Activated CD4-positive, alpha-beta T cell treated with anti-CD3 and anti-CD28 coated beads for 36 hours (primary cell): ENCODE measurements at places on chromosomes 6 and 20. TPM values are rescaled to one million over a fixed set of nuclear protein-coding genes. Genes with fewer than 3 reads are reported as not detected.
A peak's percentile ranks its signal among the peaks of the same experiment; 100 is the strongest.

The FITM2 gene
- total RNA-seq = 2.2 TPM

DNA sequence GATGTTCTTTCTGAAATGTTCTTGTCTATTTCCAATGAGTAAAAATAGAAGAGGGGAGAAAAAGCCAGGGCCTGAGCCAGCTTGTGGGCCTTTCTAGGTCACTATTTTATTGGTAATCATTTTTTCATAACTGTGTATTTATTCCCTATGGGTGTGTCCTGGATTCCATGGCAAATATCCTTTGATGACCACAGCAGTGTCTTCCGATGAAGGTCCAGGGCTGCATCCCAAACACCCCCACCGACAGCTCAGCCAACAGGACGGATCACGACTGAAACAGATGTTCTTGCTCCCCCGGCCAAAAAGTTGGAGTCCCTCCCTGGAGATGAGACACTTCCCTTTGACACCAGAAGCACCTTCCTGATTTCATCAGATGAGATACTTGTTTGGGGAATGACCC is 105.4 kb upstream of the PLEKHG1 start:
- H3K4me1 ChIP-seq = peaks cover 26% of the 10 kb centered on the region
- H3K4me3 ChIP-seq = no peak overlapping the region
- H3K36me3 ChIP-seq = peaks cover 2% of the 10 kb centered on the region
- H3K27ac ChIP-seq = no peak overlapping the region
- no peak for DNase-seq
- peaks cover 2% of the 10 kb centered on the region for H3K27me3 ChIP-seq

GRCh38 chr6:7473805-7474719 is 67.4 kb upstream of the DSP start:
- H3K36me3 ChIP-seq = no peaks in the 10 kb centered on the region
- H3K27me3 ChIP-seq = peaks cover 4% of the 10 kb centered on the region
- DNase-seq = no peak
- no peaks in the 10 kb centered on the region for H3K4me1 ChIP-seq

- H3K27me3 ChIP-seq = no peaks in the 10 kb centered on the region
- peaks cover 10% of the 10 kb centered on the region for H3K4me1 ChIP-seq
- no peak overlapping the region for H3K27ac ChIP-seq
- no peak overlapping the region for H3K4me3 ChIP-seq
- H3K36me3 ChIP-seq = no peaks in the 10 kb centered on the region
- no peak for DNase-seq
Observed at GRCh38 chr6:53192682-53193188, 44.1 kb upstream of the GCM1 start.

- no peak overlapping the region for H3K4me3 ChIP-seq
- H3K27ac ChIP-seq = no peak overlapping the region
- H3K4me1 ChIP-seq = no peaks in the 10 kb centered on the region
- DNase-seq = no peak
- H3K27me3 ChIP-seq = peaks cover 7% of the 10 kb centered on the region
- no peaks in the 10 kb centered on the region for H3K36me3 ChIP-seq
Observed at GRCh38 chr6:146803601-146804000, 204.8 kb downstream of the ADGB start.

DNA sequence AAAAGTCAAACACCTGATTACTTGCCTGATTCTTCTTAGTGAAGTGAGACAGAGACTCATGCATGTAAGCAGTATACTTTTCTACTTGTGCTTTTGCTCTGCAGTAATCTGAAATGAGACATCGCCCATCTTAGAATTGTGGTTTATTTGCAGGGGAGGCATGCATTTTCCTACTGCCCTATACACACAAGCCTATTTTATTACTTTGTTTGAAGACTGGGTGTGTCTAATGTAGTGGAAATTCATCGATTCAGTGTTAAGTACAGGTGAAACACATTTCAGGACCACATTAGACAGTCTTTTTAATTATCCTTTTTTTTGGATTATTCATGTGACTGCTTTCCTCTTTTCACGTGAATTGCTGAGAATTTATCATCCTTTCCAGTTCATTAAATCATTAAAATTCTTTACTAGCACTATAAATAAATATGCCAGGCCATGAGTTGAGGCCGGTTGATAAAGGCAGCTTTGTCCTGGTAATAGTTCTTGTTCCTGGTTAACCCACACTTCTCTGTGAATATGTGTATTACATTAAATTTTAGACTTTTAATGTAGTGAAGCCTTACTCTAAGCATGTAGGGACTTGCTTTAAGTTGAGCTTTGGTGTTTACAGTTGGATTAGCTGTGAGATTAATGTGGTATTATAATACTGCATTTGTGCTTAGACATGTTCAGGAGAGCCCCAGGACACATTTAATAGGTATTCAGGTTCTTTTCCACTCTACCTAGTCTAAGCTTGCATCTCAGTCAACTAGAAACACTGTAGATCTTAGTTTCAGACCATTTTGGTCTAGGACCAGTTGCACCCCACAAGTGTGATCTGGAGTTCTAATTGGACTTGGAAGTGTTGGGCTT is 10.8 kb upstream of the BTBD3 start:
- no peak overlapping the region for H3K27ac ChIP-seq
- no peaks in the 10 kb centered on the region for H3K4me1 ChIP-seq
- H3K4me3 ChIP-seq = no peak overlapping the region
- no peaks in the 10 kb centered on the region for H3K27me3 ChIP-seq

GRCh38 chr20:15482525-15482924 is 1090.7 kb downstream of the KIF16B start:
- no peaks in the 10 kb centered on the region for H3K4me1 ChIP-seq
- H3K27me3 ChIP-seq = no peaks in the 10 kb centered on the region
- H3K27ac ChIP-seq = no peak overlapping the region
- no peak overlapping the region for H3K4me3 ChIP-seq
- no peaks in the 10 kb centered on the region for H3K36me3 ChIP-seq
- no peak for DNase-seq

GRCh38 chr6:5639193-5639592 is 367.5 kb downstream of the NRN1 start:
- no peak for DNase-seq
- no peak overlapping the region for H3K27ac ChIP-seq
- H3K4me3 ChIP-seq = no peak overlapping the region
- no peaks in the 10 kb centered on the region for H3K27me3 ChIP-seq
- H3K36me3 ChIP-seq = peaks cover 18% of the 10 kb centered on the region

DNA sequence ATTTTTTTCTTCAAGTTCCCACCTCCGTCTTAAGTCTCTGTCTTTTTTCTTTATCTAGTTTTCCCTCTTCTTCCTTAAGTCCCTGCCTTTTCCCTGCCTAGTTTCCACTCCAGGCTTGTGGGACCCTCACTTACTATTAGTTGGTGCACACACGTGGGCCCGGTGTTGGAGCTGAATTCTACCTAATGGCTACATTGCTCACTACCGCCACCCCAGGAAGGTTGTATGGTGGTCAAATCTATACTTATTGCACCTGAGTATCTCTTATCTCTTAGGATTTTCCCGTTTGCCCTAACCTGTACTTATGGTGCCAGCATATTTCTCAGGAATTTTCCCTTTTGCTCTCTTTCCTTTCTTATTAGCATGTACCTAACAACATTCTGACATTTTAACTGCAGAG is 692.8 kb downstream of the EPM2A start:
- DNase-seq = no peak
- H3K4me1 ChIP-seq = no peaks in the 10 kb centered on the region
- H3K27me3 ChIP-seq = peaks cover 5% of the 10 kb centered on the region
- H3K27ac ChIP-seq = no peak overlapping the region
- H3K4me3 ChIP-seq = no peak overlapping the region

The GNMT gene
- not detected for total RNA-seq

- DNase-seq = peak; percentile 28
- peaks cover 37% of the 10 kb centered on the region for H3K4me1 ChIP-seq
- H3K27ac ChIP-seq = peak overlapping the region; percentile 98
- no peaks in the 10 kb centered on the region for H3K27me3 ChIP-seq
- H3K4me3 ChIP-seq = peak overlapping the region; percentile 97
Observed at GRCh38 chr6:73515204-73515655, 5.6 kb downstream of the EEF1A1 start.

- H3K27me3 ChIP-seq = no peaks in the 10 kb centered on the region
- H3K36me3 ChIP-seq = peaks cover 51% of the 10 kb centered on the region
- peak overlapping the region; percentile 86 for H3K27ac ChIP-seq
- peak overlapping the region; percentile 87 for H3K4me3 ChIP-seq
- peaks cover 40% of the 10 kb centered on the region for H3K4me1 ChIP-seq
- no peak for DNase-seq
Observed at GRCh38 chr20:35698298-35699126, 640 bp downstream of the NFS1 start.

DNA sequence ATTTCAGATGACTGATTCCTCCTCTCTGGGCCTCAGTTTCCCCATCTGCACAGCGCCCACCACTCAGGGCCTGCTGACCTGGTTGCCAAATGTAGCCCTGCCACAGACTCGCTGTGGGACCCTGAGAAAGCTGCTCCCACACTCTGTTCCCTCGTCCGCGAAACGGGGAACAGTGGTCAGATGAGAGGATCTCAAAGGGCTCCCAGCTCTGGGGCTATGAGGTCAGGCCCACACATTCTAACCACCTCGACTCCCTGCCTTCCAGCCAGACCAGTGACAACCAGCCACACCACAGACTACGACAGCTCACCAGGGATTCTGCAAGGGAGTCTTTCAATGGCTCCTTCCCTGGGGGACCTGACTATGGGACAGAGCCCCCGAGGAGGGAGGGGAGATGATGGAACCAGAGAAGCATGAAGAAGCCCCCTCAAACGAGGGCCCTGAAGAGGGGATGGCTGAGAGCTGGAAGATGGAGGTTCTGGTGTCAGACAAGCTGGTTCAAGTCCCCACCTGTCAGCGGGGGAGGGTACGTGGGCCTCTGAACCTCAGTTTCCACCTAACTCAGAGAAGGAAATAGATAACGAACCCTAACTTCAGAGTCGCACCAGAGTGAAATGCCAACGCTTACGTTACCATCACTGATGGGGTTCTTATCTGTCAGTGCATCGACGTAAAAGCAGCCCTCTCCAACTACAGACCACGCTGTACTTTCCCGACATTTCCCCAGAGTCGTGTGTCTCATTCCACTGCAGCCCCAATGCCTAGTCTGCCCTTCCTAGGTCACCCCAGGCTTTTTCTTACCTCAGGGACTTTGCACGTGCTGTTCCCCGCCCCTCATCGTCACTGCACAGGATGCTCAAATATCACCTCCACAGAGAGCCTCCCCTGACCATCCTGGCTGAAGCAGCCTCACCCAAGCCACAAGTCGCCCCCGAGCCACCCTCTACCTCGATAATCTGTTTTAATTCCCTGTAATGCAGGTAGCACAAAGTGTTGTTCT is 60.5 kb downstream of the PREX1 start:
- peaks cover 73% of the 10 kb centered on the region for H3K4me1 ChIP-seq
- peak; percentile 55 for DNase-seq
- peaks cover 12% of the 10 kb centered on the region for H3K36me3 ChIP-seq
- no peaks in the 10 kb centered on the region for H3K27me3 ChIP-seq
- no peak overlapping the region for H3K4me3 ChIP-seq

The TREM1 gene
- total RNA-seq = 0.62 TPM

The ARFGEF3 gene
- 1.7 TPM for total RNA-seq

DNA sequence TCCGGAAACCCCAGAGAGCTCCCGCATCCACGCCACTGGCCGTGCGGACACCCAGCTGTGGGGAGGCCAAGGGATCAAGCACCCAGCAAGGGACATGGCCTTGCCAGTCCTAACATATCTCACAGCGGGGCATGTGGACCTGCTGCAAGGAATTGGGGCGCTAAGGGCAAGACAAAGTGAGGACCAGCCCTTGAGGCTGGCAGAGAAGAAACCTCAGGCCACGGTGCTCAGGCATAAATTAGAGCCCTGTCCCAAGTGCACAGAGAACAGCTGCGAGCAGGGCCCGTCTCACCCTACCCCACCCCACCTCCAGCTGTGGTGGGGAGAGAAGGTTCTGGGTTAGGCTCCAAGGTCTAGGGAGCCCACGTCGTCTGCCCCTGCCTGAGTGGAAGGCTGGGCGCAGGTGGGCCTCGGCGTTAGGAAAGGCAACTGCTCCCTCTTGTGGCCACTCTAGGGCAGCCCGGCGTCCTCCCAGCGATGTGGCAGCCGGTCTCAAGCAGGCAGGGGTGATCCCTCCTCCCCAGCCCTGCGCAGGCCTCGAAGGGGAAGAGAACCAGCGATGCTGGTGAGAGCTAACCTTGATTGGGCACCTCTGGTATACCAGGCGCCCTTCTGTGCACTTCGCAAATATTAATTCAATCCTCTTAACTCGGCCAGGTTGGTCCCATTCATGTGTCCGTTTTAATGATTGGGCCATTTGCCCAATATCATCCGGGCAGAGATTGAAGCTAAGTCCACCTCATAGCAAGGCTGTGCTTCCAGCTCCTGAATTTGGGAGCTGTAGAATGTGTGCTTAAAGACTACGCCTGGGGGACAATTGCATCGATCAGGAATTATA is 235.8 kb downstream of the NFATC2 start:
- H3K36me3 ChIP-seq = no peaks in the 10 kb centered on the region
- no peak overlapping the region for H3K4me3 ChIP-seq
- H3K27ac ChIP-seq = no peak overlapping the region
- peaks cover 10% of the 10 kb centered on the region for H3K27me3 ChIP-seq
- no peaks in the 10 kb centered on the region for H3K4me1 ChIP-seq

DNA sequence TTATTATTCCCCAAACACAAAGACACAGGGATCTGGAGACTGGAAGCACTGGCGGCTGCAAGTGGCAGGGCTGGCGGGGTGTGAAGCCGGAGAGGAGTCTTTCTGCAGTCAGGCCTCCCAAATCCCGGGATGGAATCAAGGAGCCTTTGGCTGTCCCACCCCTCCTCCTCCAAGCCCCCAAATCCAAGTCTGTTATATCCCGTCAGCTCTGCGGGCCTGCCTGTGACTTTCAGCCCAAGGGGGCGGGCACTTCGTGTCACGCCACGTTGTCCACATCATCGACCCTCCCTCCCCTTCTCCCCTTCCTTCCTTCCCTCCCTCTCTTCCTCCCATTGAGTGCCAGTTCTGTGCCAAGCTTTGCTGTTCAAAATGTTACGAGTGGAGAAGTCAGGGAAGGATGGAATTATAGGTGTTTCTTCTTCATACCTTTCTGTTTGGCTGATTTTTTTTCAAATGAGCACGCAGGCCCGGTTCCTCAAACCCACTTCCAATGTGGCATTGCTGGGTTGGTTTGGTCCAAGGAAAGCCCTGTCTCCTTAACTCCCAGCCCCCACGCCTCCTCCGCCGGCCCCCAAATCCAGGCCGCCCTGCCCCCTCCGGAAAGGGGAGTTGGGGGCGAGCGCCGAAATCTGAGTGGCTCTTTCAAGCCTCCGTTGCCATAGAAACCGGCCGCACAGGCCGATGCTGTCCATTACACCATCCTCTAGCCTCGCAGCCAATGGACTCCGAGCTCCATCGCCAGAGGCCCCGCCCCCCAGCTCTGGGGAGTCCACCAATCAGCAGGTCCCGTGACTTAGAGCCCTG is 12.7 kb downstream of the ZCCHC3 start:
- H3K27ac ChIP-seq = no peak overlapping the region
- peak overlapping the region; percentile 56 for H3K4me3 ChIP-seq
- no peaks in the 10 kb centered on the region for H3K36me3 ChIP-seq
- DNase-seq = peak; percentile 91
- H3K27me3 ChIP-seq = no peaks in the 10 kb centered on the region

The DOK5 gene
- total RNA-seq = 2.1 TPM

GRCh38 chr20:49659056-49659455 is 54.6 kb downstream of the B4GALT5 start:
- H3K27ac ChIP-seq = no peak overlapping the region
- DNase-seq = no peak
- H3K27me3 ChIP-seq = no peaks in the 10 kb centered on the region
- no peak overlapping the region for H3K4me3 ChIP-seq
- H3K4me1 ChIP-seq = peaks cover 20% of the 10 kb centered on the region

The BCAS1 gene
- total RNA-seq = 0.09 TPM

The CCDC170 gene
- total RNA-seq = not detected

GRCh38 chr6:37971266-37971665 is 151.7 kb downstream of the ZFAND3 start:
- H3K27me3 ChIP-seq = no peaks in the 10 kb centered on the region
- peaks cover 41% of the 10 kb centered on the region for H3K4me1 ChIP-seq
- H3K27ac ChIP-seq = no peak overlapping the region
- no peak for DNase-seq
- no peak overlapping the region for H3K4me3 ChIP-seq

GRCh38 chr6:31203345-31203979 is 33.0 kb upstream of the POU5F1 start:
- H3K27ac ChIP-seq = peak overlapping the region; percentile 94
- H3K27me3 ChIP-seq = no peaks in the 10 kb centered on the region
- DNase-seq = peak; percentile 78
- H3K4me3 ChIP-seq = peak overlapping the region; percentile 74
